ENCODE measurements at places on chromosomes 4 and X.

- DNase-seq, result no peak
Measured at GRCh38 chr4:39232100-39232499, 49.8 kb downstream of the WDR19 start.

DNA sequence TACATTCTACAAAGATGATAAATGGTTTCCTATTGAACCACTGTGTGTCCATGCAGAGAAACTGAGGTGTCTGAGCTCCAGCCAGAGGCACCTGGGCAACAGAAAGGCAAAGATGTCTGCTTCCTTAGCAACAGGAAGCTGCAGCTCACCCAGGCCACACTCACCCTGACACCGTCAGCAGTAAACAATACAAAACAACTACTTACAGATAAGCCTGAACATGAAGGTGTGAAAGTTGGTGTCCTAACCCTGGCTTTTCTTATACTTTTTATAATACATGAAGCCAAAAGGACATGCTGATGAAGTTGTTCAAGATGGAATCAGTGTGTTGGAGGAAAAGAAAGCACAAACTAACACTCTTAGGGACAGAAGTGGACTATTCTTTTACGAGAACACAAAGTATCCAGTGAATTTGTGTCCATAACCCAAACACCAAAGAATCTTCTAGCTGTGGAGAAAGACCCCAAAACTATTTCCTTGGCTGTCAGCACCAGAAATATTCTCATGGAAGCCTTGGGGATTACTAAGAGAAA, 117.3 kb downstream of the SYNPO2 start:
- DNase-seq, result no peak

GRCh38 chr4:140450352-140450751, 22.9 kb upstream of the CLGN start:
- no peak for DNase-seq

- peak; percentile 81 for DNase-seq
Measured at GRCh38 chrX:13581554-13581953, 12.2 kb downstream of the EGFL6 start.

- no peak for DNase-seq
Measured at GRCh38 chrX:22063284-22063683, 31.2 kb downstream of the PHEX start.

- no peak for DNase-seq
Measured at GRCh38 chrX:102684772-102685520, 27.3 kb upstream of the GPRASP2 start.

DNA sequence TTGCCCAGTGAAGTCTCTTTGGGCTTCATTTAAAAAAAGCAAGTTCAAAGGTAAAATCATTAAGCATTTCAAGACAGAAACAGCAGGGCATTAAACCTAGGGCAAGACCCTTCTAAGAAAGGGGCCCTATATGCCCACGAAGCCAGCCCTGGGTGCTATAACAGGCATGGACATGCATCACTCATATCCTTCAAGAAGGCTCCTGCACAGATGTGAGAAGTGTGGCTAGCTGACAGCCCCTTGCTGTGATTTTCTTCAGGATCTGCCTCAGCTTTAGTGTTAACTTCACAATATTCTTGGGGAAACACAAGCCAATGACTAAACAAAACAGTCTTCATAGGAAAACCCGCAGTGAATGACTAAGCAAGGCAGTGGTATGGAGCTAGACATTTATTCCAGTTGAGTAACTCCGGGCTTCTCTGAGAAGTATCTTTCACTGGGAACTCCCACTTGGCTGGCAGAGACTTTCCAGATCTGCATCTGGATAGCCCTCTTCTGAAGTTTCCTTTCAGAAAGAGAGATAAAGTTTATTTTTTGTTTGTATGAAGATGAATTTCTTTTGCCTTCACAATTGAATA, 11.9 kb upstream of the MAOA start:
- peak; percentile 46 for DNase-seq

DNA sequence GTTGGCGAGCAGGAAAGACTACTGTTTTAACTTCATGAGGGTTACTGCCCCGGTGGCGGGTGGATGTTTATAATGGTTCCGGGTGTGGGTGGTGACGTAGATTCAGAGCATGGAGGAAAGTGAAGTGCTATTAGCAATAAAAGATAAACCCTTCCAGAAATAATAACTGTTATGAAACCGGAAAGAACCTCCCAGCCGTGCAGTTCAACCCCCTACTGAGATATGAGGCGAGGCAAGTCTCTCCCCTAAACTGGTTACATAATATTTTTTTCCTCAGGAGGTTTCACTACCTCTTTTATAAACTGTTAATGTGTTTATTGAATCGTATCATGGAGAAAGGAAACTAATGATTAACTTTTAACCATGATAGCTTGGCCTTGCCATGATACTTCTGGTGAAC, 33.9 kb upstream of the STIM2 start:
- DNase-seq, result no peak

DNA sequence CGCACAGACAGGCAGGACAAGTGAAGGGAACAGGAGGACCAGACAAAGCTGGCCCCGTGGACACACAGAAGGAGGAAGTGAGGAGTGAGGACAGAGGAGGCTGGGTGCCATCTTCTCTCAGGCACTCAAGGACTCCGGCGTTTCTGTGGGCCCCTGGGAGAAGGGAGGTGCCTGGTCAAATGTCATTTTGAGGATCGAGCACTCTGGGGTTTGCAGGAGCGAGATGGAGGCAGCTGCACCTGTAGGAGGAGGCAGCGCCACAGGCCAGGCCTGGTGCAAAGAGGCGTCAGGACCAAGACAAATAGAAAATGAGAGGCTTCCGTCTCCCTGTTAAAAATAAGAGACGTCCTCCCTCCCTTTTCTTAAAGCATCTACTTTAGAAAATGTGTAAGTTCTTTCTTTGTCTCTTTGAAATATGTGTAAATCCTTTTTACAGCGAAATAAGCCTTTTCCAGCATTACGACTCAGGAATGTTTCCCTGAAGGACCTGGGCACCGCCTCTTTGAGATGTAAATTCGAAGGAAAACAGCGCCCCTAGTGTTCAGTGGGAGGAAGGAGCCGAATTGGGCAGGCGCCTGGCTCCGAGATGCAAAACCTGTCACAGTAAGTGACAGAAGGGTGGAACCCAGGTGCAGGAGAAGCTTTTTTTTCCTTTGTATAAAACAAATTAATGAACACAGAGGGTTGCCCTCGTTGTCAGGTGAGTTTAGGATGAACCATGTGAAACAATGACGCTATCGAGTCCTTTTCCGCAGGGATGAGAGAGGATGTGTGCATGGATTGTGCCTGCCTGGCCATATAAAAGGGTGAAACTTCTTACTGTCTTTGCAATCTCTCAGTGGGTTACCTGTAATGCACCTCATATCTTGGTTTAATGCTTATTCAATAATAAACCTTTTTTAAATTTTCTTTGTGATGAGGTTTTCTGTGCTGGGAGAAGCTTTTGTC, 1.4 kb upstream of the C4orf50 start:
- DNase-seq, result peak; percentile 46

DNA sequence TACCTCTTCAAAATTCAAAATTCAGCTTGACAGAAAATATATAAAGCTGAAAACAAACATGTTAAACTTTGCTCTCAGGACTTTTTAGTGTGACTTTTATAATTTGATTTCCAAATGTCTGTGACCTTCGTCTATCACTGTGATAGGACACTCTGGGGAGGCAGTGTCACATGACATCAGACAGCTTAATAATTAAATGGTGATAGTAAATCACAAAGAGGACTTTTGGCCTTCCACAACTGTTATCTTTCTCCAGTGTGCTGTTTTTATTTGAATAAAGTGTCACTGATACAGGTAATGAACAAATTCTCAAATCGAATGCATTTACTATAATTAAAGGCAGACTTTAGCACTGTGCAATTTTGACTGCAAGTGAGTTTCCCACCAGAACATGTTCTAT, 83.1 kb downstream of the MID1 start:
- DNase-seq, result no peak

GRCh38 chr4:128355305-128355704, 67.7 kb upstream of the PGRMC2 start:
- peak; percentile 58 for DNase-seq

DNA sequence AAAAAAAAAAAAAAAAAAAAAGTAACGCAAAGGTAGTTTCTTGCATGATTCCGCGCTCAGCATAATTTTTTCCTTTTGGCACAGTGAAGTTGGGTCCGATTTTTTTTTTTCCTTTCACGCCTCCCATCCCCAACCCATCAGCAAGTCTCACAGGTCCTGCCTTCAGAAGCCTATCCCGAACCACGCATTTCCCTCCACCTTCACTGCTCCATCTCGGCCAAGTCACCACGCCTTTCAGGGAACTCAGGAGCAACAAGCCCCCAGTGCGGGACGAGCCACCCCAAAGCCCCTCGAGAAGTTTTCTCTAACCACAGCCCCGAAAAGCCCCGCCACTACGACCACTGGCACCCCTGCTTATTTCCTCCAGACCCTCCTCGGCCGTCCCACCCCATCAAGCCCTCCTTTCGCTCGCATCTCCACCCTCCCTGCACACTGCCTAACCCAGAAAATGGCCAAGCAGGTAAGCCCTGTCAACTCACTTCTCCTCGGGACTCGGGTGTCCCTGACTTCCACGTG, 1.0 kb downstream of the SLBP start:
- DNase-seq, result no peak

- peak; percentile 21 for DNase-seq
Measured at GRCh38 chrX:48613502-48614160, 16.3 kb downstream of the WDR13 start.

GRCh38 chr4:85368932-85369331, 106.0 kb upstream of the ARHGAP24 start:
- DNase-seq, result no peak

GRCh38 chr4:17018013-17018412, 119.6 kb upstream of the LDB2 start:
- no peak for DNase-seq

GRCh38 chr4:187726485-187726884, 269.1 kb upstream of the ZFP42 start:
- no peak for DNase-seq

DNA sequence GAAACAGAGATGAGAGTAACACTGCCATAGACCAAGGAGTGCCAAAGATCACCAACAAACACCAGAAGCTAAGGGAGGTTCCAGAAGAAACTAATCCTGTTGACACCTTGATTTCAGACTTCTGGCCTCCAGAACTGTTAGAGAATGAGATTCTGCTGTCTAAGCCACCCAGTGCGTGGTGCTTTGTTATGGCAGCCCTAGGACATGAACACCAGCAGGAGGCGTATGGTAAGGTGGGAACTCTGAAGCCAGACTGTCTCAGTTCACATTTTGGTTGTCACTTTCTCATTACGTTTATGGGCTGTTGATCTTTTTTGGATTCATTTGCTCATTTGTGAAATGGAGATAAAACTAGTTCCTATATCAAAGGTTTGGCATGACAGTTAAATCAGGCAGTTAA, 142.9 kb downstream of the DCHS2 start:
- no peak for DNase-seq

DNA sequence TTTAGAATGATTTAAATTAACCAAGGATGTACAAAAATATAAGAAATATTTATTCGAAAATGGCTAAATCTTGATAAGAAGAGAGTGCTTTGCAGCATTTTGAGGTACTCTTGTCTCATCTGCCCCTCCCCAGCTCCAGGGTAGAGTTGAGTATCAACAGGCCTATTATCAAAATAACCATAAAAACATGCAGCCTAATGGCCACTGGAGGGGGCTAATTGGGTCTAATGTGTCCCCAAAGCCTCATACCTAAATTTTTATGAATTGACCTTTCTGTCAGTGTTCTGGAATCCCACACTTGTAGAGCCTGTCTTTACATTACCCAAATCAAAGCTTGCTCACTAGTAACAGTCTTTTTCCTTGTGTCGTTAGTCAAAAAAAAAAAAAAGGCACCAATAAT, 544.9 kb upstream of the CPXCR1 start:
- no peak for DNase-seq

DNA sequence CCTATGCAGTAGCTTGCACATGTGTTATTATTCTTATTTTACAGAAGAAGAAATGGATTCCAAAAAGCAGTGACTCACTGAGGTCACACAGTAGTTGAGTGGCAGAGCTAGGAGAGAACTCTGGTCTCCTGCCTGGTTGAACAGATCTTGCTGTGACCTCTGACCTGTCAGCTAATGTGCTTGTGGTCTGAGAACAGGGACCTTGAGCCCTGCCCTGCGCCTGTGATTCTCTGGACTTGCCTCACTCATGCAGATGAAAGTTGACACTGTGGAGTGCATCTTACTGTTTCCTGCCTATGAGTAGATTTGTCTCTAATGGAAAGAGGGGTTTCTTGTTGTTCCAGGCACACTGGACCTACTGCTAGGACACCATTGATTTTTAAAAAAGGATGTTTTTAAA, 32.3 kb downstream of the ETNPPL start:
- DNase-seq, result no peak

GRCh38 chr4:143384381-143384994, 47.8 kb downstream of the GAB1 start:
- peak; percentile 84 for DNase-seq

DNA sequence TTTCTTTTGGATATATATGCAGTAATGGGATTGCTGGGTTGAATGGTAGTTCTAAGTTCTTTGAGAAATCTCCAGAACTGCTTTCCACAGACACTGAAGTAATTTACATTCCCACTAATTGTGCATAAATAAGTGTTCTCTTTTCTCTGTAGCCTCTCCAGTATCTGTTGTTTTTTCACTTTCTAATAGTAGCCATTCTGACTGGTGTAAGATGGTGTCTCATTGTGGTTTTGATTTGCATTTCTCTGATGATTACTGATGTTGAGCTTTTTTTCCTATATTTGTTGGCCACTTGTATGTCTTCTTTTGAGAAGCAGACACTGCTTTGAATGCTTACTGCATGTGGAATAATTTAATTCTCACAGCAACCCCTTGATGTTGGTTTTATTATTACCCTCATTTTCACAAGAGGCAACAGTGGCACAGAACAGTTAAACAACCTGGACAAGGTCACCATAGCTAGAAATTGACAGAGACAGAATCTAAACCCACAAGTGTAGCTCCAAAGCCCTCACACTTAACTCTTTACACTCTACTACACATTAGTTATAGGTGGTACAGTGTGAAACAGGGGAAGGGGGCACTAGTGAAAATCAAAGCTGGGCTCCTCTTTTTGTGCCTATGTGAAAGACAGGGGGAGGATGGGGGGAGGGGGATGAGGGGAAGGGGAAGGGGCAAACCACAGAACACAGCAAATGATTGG, 96.1 kb downstream of the REELD1 start:
- no peak for DNase-seq

DNA sequence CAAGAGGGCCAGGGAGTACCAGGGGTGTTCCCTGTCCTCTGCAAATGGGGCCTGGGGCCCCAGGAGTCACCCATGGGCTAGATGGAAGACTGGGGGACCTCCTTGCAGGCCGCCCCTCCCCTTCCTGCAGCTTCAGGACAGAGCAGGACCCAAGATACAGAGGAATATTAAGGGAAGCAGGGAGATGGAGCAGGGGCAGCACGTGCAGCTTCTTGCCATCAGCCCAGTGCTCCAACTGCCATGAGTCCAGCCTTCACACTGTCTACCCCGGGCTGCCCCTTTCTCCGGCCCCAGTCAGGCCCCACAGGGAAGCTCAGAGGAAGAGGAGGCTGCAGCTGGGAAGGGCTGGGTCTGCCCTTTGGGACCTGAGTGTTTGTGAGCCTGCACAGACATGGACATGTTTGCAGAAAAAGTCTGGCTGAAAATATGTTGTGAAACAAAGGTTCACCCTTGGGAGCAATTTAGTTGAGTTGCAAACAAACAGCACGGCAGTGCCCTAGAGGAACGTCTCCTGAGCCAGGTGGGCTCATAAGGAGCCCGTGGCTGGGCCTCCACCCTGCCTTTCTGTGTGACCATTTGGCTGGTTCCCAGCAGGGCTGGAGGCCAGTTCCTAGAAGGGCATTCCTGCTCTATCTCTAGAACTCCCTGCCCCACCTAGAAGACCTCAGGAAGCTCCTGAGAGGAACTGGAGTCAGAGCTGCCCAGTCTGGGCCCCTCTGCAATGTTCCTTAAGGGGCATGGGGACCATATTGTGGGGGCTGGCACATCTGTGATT, 8.9 kb downstream of the FATE1 start:
- DNase-seq, result no peak

GRCh38 chrX:132375941-132376340, 112.9 kb downstream of the MBNL3 start:
- DNase-seq, result no peak
